ENCODE measurements at places on chromosomes 12 and 14.
A peak's percentile ranks its signal among the peaks of the same experiment; 100 is the strongest.

GRCh38 chr14:24659916-24660570, 26.1 kb upstream of the GZMB start:
- no peak for DNase-seq

GRCh38 chr12:22034709-22035506, 11.1 kb upstream of the CMAS start:
- DNase-seq = no peak

- DNase-seq = no peak
These were observed 15.9 kb downstream of the UBE2N start for GRCh38 chr12:93425736-93426411.

DNA sequence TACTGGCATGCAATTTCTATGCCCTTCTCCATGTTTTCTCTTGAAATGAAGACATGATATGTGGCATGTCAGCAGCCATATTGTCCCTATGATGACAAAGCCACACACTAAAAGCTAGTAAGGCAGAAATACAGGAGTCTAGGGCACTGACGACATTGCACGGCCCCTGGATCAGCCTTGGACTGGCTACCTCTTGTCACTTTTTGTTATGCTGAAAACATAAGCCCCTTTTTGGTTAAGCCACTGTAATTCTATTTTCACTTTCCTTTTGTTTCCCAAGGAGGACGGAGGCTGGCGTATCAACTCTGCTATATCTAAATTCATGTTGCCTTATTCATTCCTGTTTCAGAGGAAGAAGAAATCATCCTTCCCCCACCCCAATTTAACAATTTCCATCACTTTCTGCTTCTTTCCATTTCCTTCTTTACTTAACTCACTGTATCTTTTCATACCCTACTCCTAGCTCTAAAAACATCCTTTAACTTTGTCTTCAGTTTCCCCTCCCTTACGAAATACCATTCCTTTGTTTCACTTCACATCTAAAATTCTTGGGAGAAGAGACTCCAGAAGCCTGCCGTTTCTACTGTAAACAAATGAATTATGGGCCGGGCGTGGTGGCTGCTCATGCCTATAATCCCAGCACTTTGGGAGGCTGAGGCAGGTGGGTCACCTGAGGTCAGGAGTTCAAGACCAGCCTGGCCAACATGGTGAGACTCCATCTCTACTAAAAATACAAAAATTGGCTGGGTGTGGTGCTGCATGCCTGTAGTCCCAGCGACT, 364.1 kb downstream of the PCNX1 start:
- DNase-seq = no peak

- DNase-seq = peak; percentile 41
These were observed 14.0 kb upstream of the RACGAP1 start for GRCh38 chr12:50039151-50039835.

DNA sequence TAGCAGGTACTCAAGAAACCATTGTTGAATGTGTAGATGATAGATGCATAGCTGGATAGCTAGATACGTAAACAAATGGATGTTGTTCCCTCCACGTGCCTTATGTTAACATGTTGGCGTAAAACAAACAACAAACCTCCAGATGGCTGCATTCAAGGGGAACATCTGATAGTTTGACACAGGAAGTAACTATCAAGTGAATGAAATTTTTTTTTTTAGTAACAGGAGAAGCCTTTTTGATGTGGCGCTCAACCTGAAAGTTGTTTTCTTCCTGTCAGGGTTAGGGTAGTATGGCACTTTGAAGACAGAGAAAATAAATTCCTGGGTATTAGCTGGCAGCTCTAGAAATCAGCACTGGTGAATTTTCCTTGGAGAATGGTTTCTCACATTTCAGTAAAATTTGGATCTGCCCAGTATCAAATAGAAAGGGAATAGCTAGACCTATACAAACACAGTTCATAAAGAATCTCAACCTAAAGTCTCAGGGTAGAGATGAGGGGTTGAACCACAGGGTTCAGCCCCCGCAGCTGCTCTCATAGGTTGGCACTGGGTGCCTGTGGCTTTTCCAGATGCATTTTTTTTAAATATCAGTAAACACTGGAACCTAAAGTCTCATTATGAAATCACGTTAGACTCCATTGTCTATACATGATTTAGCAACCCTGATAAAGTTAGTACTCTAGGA, 18.8 kb upstream of the RAP1B start:
- no peak for DNase-seq

- DNase-seq = no peak
These were observed 4.2 kb downstream of the TESPA1 start for GRCh38 chr12:54980341-54980740.

DNA sequence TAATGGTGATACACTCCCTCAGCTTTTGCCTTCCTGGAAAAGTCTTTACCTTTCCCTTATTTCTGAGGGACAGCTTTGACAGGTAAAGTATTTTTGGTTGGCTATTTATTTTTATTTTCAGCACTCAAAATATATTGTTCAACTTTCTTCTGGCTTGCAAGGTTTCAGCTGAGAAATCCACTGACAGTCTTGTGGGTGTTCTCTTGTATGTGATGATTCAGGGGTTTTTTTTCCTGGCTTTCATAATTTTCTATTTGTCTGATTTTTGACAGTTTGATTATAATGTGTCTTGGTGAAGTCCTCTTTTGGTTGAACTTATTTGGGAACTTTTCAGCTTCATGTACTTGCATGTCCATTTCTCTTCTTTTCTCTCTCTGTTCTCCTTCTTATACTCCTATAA, 73.7 kb upstream of the OTOGL start:
- DNase-seq = no peak

DNA sequence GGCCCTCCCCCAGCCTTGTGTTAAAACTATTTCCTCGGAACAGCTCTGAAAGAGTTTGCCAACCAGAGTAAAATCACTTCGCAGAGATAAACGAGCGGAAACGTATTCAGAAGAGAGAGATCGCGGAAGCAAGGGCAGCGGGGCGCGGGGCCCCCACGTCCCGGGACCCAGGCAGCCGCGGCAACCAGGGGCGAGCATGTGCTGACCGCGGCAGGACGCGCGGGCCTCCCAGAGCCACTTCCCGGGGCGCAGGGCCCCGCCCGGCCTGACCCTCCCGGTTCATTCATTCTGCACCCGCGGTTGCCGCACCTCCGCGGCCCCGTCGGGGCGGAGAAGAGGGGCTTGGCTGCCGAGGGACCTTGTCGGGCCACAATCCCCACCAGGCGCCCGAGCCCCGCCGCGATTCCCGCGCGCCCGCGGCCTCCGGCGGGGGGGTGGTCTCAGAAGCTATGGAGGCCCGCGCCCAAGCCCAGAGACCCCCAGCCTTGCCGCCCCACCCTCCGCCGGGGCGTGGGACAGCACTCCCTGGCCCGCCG, 598 bp downstream of the UBE2N start:
- no peak for DNase-seq

DNA sequence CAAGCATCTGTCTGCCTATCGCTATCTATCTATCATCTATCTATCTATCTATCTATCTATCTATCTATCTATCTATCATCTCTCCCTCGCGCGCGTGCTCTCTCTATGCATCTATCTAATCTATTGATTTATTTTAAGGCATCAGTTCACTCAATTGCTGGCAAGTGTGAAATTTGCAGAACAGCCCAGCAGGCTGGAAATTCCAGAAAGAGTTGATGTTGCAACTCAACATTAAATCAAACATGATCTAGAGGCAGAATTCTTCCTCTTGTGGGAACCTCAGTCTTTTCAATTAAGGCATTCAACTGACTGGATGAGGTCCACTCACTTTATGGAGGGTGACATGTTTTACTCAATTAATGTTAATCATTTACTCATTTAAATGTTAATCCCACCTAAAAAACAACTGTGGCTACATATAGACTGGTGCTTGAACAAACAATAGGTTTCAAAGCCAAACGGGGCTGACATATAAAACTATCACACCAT, 1210.8 kb downstream of the GALC start:
- no peak for DNase-seq

DNA sequence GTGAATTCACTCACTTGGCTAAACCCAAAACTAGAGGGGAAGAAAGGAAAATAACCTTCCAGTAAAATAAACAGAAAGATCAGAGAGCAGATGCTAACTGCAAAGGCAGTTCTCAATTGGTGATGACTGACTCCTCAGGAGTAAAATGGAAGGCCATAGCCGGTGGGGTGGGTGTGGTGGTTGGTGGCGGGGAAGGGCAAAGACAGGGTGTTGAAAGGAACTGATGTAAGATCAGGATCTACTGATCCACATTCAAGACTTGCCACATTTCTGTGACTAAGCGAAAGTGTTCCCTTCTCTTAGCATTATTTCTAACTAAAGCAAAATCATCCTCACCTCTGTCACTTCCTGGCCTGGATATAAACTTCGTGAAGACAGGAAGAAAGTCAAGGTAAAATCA, 26.3 kb upstream of the TC2N start:
- DNase-seq = no peak

- DNase-seq = no peak
These were observed 118.0 kb downstream of the SINHCAF start for GRCh38 chr12:31207799-31208465.

DNA sequence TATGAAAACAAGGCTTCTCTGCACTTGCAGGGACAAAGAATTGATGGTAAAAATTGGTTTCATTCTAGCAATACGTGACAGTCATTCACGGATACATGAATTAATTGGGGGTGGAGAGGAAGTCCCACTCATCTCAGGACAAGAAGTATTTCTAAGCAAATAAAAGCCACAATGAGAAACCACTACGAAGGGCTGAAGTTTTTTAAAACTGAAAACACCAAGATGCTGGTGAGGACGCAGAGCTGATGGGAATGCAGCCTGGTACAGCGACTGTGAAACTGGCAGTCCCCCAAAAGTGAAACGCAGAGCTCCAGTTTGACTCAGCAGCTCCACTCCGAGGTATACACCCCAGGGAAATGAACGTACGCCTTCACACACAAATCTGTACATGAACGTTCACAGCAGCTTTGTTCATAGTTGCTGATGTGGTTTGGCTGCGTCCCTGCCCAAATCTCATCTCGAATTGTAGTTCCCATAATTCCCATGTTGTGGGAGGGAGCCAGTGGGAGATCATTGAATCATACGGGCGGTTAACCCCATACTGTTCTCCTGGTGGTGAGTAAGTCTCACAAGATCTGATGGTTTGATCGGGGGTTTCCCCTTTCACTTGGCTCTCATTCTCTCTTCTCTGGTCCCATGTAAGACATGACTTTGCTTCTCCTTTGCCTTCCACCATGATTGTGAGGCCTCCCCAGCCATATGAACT, 89.0 kb downstream of the SCARB1 start:
- DNase-seq = no peak

- DNase-seq = no peak
These were observed 521 bp upstream of the GMFB start for GRCh38 chr14:54489318-54489683.

DNA sequence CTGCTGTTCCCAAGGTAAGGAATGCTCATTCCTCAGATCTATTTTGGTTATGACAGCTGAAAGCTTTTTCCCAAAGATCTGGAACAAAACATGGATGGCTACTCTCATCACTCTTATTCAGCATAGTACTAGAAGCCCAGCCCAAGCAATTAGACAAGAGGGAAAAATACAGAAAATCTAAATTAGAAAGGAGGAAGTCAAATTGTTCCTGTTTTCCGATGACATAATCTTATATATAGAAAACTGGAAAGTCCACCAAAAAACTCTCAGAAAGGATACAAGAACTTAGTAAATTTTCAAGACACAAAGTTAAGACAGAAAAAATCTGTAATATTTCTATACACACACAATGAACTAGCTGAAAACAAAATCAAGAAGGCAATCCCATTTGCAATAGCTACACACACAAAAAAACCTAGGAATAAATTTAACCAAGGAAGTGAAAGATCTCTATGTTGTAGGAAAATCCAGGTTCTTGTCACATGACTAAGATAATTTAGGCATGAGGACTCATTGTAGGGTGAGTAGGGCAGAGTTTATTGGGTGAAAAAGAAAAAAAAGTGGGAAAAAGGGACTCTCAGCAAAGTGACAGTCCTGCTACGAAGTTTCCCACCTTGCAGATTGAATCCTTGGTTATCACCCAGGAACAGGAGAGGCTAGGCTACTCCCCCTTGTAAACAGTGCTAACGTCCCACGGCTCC, 28.6 kb upstream of the KLRB1 start:
- no peak for DNase-seq

- no peak for DNase-seq
These were observed 41.2 kb upstream of the C12orf75 start for GRCh38 chr12:105289114-105289904.

DNA sequence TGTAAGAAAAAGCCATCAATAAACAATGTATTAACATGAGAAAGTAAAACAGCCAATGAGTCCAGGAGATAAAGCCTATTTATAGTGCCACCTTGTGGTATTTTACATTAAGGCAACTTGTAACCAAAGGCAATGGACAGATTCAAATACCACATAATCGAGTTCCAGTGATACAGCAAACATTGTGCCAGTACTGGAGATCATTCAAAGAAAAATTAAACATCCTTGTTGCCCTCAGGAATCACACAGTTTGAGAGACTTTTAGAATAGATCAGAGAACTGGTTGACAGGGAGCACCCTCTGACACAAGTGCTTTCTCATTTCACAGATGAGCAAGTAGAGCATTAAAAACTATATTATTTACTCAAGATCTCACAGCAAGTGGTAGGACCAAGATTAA, 98.1 kb downstream of the DDHD1 start:
- peak; percentile 35 for DNase-seq

DNA sequence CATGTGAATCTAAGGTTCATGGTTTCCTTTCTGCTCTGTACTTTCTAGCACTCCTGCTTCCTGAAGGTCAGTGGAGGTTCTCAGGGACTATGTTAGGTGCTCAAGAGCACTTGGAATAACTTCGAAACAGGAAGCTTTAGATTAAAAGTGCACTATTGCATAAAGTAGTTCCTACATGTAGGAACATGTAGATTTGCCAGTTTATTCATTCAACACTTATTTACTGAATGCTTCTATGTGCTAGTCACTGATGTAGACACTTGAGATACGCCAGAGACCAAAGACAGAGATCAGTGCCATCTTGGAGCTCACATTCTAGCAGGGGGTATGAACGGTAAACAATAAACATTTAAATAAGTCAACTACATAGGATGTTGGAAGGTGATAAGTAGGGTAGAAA, 87.7 kb downstream of the DHRS2 start:
- DNase-seq = no peak

DNA sequence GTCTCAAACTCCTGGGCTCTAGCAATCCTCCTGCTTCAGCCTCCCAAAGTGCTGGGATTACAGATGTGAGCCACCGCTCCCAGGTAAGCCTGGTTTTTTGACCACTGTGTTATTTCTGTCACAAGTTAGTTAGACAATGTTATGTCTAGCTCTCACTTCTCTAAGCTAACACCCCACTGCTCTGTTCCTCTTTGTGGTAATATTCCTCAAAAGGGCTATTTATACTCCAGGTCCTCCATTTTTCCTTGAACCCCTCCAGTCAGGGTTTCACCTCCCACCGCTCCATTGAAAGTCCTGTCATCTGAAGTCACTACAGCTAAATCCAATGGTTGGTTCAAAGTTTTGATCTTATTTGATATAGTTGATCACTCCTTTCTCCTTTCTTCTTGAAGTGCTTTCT, 5.1 kb downstream of the IRAK3 start:
- DNase-seq = no peak

DNA sequence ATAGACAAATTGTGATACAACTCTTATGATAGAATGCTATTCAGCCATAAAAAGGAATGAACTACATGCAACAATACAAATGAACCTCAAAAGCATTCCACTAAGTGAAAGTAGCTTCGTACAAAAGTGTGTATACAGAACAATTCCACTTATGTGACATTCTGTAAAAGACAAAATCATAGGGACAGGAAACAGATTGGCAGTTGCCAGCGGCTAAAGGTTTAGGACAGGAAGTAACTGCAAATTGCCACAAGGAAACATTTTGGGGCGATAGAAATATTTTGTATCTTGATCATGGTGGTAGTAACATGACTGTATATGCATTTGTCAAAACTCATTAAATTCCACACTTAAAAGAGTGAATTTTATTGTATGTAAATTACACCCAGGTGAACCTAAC, 113.4 kb downstream of the CAPZA3 start:
- no peak for DNase-seq

- DNase-seq = no peak
These were observed 36.7 kb upstream of the LGALS3 start for GRCh38 chr14:55092341-55092740.
